ENCODE measurements at places on chromosomes 12 and 14.

GRCh38 chr12:76919383-76920171, 40.8 kb upstream of the CSRP2 start:
- no peak for DNase-seq

DNA sequence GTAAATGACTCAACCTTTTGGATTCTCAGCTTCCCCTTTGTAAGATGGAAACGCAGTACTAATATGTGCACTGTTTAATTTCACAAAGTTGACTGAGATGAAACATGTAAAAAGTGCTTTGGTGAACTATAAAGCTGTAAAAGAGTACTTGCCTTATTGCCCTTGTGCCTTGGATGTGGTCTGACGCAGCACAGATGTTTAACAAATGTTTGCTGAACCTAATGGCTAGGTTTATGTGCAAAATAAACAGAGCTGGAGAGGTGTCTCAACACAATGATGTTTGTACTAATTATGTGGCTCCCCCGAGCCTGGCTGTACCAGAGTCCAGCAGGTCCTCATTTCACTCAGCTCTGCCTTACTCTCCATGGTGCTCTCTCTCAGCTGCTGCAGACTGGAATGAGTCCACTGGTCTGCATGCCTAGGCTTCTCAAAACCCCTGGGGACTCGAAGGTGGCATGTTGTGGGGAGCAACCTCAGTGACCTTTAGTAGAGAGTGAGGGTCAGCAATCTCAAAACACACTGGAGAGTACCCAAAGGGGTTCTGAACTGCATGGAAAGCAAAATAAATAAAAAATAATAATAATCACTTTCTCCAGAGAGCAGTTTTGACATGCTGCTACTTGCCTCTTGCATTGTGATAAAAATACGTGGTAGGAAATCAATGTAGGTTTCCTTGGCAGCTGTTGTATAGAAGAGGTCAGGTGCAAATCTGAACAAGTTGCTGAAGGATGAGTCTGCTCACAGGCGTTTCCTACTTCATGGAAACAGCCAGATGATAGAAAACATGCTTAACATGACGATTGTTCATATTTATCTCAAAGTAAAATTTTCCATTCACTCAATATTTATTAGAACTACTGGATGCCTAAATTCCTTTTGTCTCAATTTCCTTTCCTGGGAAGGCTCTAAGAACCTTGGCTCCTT, 8.5 kb upstream of the AMIGO2 start:
- no peak for DNase-seq

- no peak for DNase-seq
Observed at GRCh38 chr12:13258197-13258596, 61.7 kb downstream of the EMP1 start.

GRCh38 chr12:56724701-56724971, 463 bp downstream of the NACA start:
- no peak for DNase-seq

DNA sequence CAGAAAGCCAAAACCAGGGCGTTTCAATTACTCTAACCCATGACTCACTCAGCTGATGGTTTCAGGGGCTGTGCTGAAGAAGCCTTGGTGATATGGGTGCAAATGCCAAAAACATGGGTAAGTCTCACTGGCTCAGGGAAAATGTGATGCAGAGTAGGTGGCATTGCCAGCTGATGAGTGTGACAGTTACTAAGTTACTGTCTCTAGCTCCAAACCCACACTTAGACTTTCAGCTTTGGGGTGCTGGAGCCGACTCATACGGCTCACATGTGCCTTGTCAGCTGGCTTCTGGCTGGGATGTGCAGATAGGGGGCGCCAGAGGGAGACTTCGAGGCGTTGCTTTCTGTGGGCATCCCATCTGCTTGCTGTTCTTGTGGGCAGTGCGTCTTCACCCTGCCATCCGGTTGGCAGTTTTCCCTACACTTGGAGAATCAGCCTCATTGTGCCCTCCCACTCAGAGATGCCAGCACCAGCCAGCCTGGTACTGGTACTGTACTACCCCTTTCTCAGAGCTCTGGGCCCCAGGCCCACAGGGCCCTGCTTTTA, 11.1 kb upstream of the KRT7 start:
- DNase-seq: peak; percentile 84

DNA sequence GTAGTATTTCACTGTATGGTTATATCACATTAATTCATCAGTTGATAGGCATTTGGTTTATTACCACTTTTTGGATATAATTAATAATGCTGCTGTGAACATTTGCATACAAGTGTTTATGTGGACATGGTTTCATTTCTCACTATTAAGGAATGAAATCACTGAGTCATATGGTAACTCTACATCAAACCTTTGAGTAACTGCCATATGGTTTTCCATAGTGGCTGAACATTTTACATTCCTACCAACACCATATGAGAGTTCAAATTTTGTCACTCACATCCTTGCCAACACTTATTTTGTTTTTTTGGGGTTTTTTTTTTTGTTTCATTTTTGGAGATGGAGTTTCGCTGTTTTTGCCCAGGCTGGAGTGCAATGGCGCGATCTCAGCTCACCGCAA, 30.2 kb upstream of the EAPP start:
- no peak for DNase-seq

GRCh38 chr14:90625445-90625844, 190.8 kb downstream of the TTC7B start:
- no peak for DNase-seq

GRCh38 chr14:55245657-55246268, 25.5 kb upstream of the FBXO34 start:
- DNase-seq: no peak

Data from right cardiac atrium (tissue), 5 donors.